Effector memory CD8-positive, alpha-beta T cell (primary cell): ENCODE measurements at places on chromosomes 12 and 14.

- no peak for DNase-seq
Measured at GRCh38 chr14:105882626-105883025, 356.2 kb downstream of the TMEM121 start.

GRCh38 chr14:68627050-68627867, 165.6 kb downstream of the ZFP36L1 start:
- no peak for DNase-seq

GRCh38 chr14:23694949-23695663, 58.9 kb downstream of the DHRS2 start:
- DNase-seq = no peak

DNA sequence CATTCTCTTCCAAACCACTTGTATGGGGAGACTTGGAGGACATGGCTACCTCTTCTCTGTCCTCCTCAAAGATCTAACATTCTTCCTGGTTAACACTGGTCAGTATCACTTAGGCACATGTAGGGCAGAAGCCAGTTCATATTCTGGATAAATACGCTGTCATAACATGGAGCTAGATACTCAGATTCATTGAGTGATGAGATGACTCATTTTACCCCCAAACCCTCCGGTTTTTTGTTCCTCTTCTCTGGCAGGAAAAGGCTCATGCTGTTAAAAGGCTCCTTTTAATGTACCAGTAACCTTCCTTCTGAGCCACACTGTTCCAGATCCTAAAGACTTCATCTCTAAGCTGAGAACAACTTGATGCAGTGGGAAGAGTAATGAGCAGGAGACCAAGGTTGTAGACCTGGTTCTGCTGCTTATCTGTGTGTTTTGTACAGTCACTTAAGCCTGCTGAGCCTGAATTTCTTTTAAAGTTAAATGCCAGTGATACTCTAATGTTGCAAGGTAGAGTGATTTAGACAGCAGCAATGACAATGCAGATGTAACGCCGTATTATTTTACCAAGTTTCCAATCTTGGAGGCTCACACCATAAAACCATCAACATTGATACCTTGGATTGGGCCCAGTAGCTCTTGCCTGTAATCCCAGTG, 57.3 kb upstream of the ELK3 start:
- no peak for DNase-seq

- DNase-seq = peak; percentile 6
Measured at GRCh38 chr12:22625762-22626294, 857 bp downstream of the ETNK1 start.

DNA sequence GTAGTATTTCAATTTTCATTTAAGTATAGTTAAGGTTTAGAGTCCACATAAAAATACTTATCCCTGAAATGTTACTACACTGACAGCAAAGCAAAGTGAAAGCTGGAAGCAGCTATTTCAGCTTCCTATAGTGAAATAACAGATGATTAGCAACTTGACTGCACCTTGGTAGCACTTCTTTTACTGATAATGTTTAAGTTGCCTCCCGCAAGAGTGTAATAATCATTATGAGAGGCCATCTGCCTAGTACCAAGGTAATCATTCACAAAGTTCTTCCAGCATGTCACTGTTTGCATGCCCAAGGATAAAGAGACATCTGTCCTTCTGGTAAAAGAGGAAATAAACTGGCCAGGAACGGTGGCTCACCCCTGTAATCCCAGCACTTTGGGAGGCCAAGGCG, 69.8 kb downstream of the LIN7A start:
- DNase-seq = no peak

DNA sequence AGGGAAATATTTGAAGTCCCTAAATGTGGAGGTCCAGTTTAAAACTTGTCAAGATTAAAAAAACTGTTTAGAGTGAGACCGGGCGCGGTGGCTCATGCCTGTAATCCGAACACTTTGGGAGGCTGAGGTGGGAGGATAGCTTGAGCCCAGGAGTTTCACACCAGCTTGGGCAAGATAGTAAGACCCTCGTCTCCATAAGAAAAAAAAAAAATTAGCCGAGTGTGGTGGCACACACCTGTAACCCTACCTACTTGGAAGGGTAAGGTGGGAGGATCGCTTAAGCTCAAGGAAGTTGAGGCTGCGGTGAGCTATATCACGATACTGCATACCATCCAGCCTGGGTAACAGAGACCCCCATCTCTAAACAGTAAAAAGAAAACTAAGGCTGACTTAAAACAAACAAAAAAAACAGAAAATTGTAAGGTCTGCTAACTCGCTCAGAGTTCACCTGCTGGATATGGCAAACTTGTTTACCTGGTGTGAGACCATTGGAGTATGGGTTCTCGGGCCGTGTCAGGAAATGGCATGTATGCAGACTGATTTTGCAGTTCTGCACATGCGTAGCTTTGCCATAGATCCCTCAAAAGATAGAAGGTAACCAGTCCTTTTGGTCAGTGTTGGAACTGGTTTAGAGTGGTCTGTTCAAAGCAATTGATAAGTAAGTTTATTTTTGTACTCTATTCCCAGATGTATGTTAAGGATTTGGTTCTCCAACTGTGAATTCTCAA, 2.1 kb downstream of the RNF10 start:
- DNase-seq = no peak

- DNase-seq = no peak
Measured at GRCh38 chr14:101838476-101838875, 77.0 kb downstream of the PPP2R5C start.

GRCh38 chr12:49962861-49963765, 1.4 kb downstream of the AQP5 start:
- no peak for DNase-seq

DNA sequence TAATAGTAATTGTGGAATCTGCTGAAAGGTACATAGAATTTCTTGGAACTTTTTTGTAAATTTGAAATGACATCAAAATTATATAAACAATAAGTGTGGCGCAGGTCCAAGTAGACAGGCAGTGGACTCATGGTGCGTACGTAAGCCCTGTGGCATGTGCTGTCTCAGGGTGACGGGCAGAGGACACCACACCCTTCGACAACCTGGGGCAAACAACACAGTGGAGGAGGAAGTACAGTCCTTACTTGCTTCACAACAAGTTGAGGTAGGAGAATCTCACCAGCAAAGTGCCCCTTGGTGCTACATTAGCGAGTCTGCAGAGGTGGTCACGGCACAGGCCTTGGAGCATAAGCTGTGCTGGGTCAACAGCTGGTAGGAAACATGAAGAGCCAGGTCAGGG, 180.9 kb downstream of the AEBP2 start:
- no peak for DNase-seq
